ENCODE measurements at places on chromosomes 1 and 21. TPM values are rescaled to one million over a fixed set of nuclear protein-coding genes. Genes with fewer than 3 reads are reported as not detected.

AQP10 gene
- total RNA-seq, result not detected

DNA sequence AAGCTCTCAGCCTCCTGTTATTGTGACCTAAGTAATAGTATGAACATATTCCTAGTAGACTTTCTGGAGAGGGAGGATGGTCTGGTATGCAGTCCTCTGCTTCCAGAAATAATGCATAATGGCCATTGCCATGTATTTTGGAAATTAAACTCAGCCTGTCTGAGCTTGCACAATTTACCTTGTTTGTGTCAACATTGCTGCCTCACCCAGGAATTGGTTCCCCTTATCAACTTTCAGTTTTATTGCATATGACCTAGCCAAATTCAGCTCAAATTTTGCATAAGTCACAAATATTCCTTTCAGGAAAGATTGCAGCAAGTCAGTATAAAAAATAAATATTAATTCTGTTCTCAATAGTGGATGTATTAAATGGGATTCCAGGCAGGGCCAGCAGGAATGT, 101.9 kb upstream of the SLC5A9 start:
- no peak for DNase-seq

- peak; percentile 55 for DNase-seq
These were observed 30.9 kb downstream of the OPTC start for GRCh38 chr1:203524824-203525223.

DNA sequence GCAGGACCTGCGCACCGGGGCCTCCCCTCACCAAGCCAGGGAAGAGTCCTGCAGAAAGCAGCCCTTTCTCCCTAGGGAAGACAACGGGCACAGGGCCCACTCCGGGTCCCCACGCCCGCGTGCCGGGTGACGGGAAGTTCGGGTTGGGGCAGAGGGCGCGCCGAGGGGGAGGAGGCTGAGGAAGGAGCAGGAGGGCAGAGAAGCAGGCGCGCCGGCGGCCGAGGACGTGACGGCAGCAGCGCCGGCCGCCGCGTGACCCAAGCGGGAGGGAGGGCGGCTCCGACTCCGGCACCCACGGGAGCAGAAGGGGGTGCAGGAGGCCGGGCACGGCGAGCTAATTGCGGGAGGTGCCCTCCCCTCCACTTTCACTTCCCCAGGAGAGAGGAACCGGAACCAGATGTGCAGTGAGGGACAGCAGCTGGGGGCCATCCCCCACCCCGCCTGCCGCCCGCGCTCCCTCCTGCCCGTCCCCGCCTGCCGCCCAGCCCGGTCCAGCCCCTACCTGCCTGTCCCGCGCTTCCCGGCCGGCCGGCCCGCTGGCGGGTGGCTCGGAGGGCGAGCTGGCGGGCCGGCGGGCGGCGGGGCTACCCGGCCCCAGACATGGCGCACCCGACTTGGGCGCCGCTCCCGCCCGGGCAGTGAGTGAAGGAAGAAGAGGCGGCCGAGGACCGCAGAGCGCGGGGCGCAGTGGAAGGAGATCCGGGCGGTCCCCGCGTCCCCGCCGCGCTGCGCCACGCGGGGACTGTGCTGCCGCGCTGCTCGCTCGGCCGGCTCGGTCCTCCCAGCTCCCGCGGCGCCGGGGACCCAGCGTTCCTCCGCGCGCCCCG, 510 bp downstream of the DENND4B start:
- DNase-seq, result peak; percentile 83

GRCh38 chr1:202189001-202189790, 4.4 kb upstream of the LGR6 start:
- peak; percentile 96 for DNase-seq

GRCh38 chr1:36040238-36040637, 43.7 kb upstream of the TEKT2 start:
- DNase-seq, result no peak

GRCh38 chr1:18190598-18190997, 83.0 kb downstream of the IGSF21 start:
- DNase-seq, result no peak

GRCh38 chr1:50893466-50893865, 66.6 kb downstream of the FAF1 start:
- DNase-seq, result no peak

GRCh38 chr1:150259217-150259616, 1.6 kb downstream of the CA14 start:
- peak; percentile 60 for DNase-seq

FCGR3B gene
- not detected for total RNA-seq

C1QB gene
- not detected for total RNA-seq

NPPA gene
- not detected for total RNA-seq

DNA sequence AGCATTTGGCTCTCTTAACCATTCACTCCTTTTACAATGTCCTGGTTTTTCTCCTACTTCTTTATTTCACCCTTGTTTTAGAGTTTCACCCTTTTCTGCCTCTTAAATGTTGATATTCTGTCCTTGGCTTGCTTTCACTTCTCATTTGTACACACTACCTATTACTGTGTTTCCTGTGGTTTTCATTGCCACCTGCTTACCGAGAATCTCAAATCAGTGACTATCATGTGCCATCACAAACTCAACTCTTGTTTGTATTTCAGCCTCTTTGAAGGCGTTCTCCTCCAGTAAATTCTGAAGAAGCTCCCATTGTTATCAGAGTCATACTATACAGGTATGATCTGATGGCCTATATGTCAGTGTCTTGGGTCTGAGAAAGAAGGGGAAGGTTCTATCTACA, 65.7 kb downstream of the NPHS2 start:
- DNase-seq, result no peak

TACSTD2 gene
- total RNA-seq, result 0.51 TPM

GRCh38 chr21:34553151-34553952, 41.3 kb upstream of the KCNE1 start:
- DNase-seq, result peak; percentile 72

- DNase-seq, result no peak
These were observed 26.0 kb downstream of the ROR1 start for GRCh38 chr1:63799820-63800219.
